ENCODE measurements at places on chromosomes 2 and 18.

DNA sequence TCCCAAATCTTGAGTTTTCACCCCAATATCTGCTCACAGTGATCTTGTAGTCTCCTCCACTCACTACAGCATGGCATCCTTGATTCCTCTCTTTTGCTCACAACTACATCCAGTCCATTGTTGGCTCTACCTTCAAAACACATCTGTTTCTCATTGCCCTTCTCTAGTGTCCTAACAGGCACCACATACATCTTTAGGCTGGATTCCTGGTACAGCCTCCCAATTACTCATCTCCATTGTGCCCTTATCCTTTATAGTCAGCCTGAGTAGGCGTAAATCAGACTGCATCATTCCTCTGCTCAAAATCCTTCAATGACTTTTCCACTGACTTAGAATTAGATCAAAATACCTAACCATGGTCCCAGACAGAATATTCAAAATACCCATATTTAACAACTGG is 10.7 kb upstream of the TAF1B start:
- peak; percentile 35 for DNase-seq

GRCh38 chr2:204950695-204951346 is 405.5 kb downstream of the PARD3B start:
- peak; percentile 61 for DNase-seq

DNA sequence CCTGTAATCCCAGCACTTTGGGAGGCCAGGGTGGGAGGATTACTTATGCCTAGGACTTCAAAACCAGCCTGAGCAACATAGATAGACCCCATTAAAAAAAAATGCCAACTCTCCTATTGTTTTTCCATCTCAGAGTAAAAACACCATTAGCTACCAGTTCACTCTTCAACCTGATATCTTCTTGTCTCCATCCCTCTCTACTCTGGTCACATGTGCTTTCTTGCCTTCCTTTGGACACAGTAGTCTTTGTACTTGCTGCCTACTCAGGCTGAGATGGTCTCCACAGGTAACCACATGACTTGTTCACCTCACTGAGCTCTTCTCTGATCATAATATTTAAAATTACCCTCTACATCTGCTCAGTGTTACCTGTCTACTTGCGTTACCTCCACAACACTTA is 5.0 kb downstream of the MALT1 start:
- DNase-seq, result no peak

GRCh38 chr2:214695789-214696188 is 113.7 kb downstream of the BARD1 start:
- DNase-seq, result no peak
